ENCODE measurements at places on chromosomes 4 and X. TPM values are rescaled to one million over a fixed set of nuclear protein-coding genes. Genes with fewer than 3 reads are reported as not detected.

KLB gene
- 0.26 TPM for polyA plus RNA-seq

SAT1 gene
- 277 TPM for polyA plus RNA-seq

TAF7L gene
- 0.63 TPM for polyA plus RNA-seq

TRIM75 gene
- not detected for polyA plus RNA-seq

TRAPPC11 gene
- polyA plus RNA-seq = 38.4 TPM

NEUROG2 gene
- polyA plus RNA-seq = not detected

IGFBP7 gene
- 557 TPM for polyA plus RNA-seq

DDX53 gene
- not detected for polyA plus RNA-seq

Measured in left renal pelvis (tissue), 4 donors.